ENCODE measurements at places on chromosomes 3 and 15.

GRCh38 chr15:36982430-36982829 lies 117.9 kb downstream of the MEIS2 start:
- DNase-seq = no peak

DNA sequence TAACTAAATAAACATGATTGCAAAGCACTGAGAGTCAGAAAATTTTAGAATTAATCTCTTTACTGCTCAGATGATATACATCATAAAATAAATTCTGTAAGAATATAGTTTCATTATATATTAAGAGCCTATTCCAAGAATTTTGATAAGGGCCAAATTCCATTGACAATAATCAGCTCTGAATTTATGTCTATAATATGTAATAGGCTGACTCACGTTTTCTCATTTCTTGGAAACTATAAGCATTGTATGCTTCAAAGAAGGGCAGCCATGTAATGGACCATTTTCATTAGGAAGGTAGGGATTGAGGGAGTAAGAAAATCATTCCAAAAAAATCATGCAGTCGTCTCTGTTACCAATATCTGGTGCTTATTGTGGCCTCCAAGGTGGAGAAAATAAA lies 315.9 kb downstream of the ZIC4 start:
- no peak for DNase-seq

DNA sequence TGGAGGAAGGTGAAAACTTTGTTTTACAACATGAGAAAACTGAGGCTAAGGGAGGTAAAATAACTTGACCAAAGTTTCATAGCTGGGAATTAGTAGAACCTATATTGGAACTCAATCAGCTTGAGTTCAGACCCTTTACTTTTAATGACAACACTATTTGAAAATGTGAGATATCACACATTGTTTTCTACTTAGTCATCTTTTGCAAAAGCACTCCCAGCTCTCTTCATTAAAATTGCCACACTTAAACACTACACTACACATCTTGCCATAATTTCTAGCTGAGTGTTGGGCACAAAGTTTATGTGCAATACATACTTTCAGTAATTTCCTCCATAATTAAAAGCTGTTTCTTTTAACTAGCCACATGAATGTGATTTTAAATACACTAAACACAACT lies 230.4 kb upstream of the DCBLD2 start:
- no peak for DNase-seq

DNA sequence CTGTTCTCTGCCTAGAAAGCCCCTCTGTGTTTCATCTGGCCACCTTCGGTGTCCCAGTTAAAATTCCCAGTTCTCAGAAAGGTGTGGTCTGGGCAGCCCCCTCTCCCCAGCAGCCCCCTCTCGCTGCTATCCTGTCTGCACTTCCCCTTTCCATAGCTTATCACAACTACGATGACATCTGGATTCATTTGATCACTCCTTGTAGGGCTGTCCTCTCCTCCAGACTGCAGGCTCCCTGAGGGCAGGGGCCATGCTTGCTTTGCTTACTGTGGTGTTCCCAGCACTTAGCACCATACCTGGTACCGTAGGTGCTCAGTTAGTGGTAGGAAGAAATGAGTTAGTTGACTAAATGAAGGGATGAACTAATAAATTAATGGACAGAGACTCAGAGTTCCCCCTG lies 26.3 kb upstream of the GOLGA6C start:
- no peak for DNase-seq

GRCh38 chr3:7964899-7965298 lies 536.7 kb upstream of the LMCD1 start:
- DNase-seq = no peak

DNA sequence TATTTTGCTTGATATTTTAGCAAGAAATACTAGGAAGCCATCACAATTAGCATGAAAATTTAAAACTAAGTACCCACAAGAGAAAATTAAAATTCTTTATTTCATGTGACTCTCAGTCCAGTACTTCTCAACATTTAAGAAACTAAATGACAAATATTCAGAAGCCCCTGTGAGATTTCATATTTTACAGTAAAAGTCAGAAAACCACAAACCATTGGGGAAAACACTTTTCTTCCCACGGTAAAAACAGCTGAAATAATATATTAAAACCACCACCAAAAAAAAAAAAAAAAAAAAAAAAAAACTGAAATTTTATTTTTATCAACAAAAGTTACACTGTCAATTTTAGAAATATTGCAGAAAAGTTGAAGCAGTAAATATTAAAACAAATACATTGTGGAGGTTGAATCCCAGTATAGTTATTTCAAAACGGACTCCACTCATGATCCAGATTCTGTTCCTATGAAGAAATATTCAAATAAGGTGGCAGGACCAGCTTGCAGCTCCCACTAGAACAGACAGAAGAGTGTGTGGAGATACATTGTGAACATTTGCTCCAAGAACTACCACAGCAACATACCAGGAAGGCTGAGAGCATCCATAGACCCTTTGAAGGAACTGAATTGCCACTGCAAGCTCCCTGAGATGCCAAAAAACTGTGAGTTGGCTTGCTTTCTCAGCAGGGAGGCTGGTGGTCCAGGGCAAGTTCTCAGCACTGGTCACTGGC lies 308.2 kb downstream of the CTNNB1 start:
- no peak for DNase-seq

DNA sequence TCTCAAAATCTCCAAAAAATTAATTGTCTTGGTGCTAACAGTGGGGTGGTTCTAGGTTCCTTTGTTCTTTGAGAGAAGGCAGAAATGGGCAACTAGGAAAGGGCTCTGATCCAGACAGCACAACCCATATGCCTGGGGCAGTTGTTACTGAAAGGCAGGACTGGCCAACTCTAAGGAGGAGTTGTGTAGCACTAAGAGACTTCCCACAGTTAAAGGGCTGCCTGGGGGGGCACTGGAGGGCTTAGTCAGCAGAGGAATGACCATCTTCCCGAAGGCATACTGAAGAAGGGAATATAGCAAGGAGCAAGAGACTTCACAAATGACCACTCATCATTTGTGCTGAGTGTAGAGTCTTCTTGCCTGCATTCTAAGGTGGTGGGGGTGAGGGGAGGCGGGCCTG lies 15.8 kb downstream of the ILDR1 start:
- DNase-seq = no peak

DNA sequence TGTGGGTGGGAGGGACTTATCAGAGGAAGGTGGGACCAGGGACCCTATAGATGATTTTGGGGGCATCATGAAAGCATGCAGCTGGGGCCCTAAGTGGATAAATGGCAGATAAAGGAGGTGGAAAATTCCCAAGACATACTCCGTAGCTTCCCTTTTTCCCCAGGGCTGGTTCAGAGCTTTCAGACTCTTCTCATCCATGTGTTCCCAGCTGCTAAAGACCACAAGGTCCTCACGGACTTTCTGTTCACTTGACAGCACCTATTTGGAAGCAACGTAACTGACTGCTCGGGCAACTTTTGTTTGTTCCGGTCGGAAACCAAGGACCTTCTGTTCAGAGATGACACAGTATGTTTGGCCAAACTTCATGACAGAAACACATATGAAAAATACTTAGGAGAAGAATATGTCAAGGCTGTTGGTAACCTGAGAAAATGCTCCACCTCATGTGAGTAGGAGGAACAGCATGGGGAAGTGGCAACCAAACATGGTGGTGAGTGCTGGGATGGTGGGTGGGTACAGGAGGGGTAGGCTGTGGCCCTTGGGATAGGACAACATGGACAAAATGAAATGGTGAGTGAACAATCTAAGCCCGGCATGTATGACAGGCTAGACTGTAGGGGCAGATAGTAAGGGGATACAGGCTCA lies 28.7 kb upstream of the SRPRB start:
- DNase-seq = no peak

DNA sequence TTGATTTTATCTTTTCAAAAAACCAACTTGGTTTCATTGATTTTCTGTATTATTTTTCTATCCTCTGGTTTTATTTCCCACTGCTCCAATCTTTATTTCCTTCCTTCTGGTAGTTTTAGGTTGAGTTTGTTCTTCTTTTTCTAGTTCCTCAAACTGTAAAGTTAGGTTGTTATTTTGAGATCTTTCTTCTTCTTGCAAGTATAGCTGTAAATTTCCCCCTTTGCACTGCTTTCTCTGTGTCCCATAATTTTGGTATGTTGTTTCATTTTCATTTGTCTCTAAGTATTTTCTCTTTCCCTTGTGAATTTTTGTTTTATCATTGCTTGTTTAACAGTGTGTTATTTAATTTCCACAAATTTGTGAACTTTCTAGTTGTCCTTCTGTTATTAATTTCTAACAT lies 120.0 kb downstream of the PLD1 start:
- DNase-seq = no peak

DNA sequence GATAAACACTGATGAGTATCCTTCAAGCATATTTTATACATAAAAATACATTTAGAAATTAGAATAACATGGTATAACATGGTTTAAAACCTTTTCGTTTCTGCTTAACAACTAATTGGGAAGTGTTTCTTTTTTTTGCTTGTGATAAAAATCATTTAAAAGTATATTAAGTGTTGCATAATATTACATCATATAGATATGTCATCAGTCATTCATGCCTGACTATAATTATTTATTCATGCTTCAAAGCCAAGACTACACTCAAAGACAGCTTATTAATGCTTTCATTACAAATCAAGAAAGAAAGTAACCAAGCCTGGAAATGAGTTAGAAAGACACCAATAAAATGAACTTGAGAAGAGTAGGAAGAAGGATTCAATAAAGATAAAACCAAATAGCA lies 136.6 kb upstream of the TP63 start:
- DNase-seq = no peak

DNA sequence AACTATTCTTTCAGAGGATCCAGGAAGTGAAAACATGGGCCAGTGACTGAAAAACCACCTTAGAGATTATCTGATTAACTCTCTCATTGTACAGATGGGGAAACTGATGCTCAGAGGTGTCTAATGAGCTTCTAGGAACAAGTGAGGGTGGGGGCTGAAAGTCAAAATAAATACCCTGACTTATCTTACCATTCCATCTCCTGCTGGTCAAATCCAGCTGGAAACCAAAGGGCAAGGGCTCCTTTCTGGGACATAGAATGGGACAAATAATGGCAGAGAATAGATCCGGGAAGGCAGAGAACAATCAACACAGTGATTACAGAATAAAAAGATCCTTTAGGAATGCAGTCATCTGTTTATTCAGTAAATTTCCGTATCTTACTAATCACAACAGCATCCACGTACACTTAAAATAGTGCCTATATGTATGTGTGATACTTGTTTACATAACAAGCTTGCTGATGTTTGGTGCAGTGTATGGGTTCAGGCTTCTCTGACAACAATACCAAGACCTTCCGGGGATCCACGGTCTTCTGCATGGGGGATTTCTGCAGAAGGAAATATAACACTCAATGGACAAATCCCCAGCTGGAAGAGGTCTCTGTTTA lies 173.2 kb downstream of the THSD4 start:
- no peak for DNase-seq

GRCh38 chr3:131282967-131283366 lies 98.6 kb upstream of the NUDT16 start:
- DNase-seq = no peak

- DNase-seq = no peak
Measured at GRCh38 chr3:143103652-143104051, 15.9 kb upstream of the CHST2 start.

DNA sequence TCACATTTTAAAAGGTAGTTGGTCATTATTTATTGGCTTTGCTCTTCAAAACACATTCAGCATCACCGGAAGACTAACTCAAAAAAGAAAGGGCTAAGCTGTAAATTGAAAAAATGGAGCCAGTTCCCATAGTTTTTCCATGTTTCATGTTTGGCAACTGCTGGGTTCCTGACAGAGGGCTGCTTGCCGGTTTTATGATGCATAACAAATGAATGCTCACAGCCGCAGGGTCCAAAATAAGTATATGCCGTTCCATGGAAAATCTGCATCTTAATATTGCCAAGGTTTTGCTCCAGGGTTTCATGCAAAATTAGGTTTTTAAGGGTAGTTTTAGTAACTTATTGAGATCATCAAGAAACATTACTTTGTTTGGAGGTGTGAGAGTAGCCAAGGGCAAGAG lies 15.8 kb downstream of the SLC12A1 start:
- DNase-seq = no peak

GRCh38 chr3:73521734-73522336 lies 102.9 kb downstream of the PDZRN3 start:
- no peak for DNase-seq

GRCh38 chr3:113626503-113627371 lies 69.7 kb downstream of the USF3 start:
- DNase-seq = peak; percentile 25

DNA sequence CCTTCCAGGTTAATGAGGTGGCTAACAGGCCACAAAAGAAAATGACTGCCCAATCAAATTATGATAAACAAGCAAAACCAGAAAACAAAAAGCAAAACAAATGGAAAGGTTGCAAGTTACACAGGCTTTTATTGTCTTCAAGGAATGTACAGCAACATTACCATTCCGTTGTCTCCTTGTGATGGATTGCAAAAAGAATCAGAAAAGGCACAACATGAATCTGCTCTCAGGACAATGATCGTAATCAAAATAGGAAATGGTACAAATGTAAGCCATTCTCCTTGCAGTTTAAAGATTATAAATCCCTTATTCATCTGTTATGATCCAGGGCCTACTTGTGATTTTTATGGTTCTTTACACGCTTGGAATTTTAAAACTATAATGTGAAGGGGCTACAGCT lies 125.8 kb downstream of the ECT2 start:
- DNase-seq = no peak

DNA sequence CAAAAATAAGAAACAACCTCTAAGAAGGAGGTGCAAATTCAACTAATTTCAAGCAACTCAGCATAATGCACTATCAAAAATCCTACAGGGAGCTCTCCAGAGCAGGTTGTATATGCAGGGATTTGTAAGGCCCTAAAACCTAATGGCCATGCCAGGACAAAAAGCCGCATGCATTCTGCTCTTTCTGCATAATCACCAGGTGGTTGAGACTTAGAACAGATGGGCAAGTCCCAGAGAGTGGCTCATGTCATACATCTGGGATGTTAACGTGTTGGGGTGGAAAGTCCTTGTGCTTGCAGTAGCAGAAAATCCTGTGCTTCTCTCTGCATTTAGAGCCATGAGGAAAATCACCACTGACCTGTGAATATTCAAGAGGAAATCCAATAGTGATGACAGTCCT lies 1002.9 kb downstream of the AGBL1 start:
- DNase-seq = no peak

- no peak for DNase-seq
Measured at GRCh38 chr3:20975188-20975651, 775.8 kb downstream of the ZNF385D start.

DNA sequence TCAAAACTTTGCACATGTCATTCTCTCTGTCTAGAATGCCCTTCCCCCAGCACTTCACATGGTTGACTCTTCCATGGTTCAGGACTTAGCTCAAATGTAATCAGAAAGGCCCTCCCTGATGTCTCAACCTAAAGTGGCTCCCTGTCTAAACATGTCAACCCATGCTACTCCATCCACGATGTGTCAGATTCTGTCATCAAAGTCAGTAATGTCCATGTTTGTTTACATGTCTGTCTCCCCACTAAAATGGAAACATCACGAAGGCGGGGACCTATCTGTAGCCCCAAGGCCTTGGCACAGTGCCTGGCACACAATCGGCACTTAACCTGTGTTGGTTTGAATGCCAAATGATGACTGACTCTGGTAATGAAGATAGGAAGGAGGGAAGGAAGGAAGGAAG lies 20.8 kb upstream of the SNTN start:
- DNase-seq = no peak

- no peak for DNase-seq
Measured at GRCh38 chr15:74773329-74773728, 8.6 kb upstream of the CSK start.
